ENCODE measurements at places on chromosomes 11 and 22.

- DNase-seq = no peak
Observed at GRCh38 chr22:36744791-36745190, 31.1 kb downstream of the IFT27 start.

GRCh38 chr11:3684129-3684818 lies 13.1 kb upstream of the CHRNA10 start:
- no peak for DNase-seq

DNA sequence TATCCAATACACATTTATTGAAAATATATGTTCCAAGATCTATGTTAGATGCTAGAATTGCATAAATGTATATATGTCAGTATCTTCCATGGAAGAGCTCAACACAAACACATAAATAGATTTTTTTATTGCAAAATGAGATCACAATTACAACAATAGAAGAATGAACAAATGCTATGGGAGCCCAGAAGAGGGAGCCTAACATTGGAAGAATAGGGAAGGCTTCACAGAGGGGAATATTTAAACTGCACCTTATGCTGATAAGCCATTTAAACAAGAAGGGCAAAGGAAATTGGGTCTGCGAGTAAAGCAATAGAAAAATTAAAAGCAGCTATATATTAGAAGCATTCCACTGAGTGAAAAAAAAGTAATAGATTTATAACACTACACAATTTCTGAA lies 96.1 kb upstream of the LRRC55 start:
- DNase-seq = no peak

DNA sequence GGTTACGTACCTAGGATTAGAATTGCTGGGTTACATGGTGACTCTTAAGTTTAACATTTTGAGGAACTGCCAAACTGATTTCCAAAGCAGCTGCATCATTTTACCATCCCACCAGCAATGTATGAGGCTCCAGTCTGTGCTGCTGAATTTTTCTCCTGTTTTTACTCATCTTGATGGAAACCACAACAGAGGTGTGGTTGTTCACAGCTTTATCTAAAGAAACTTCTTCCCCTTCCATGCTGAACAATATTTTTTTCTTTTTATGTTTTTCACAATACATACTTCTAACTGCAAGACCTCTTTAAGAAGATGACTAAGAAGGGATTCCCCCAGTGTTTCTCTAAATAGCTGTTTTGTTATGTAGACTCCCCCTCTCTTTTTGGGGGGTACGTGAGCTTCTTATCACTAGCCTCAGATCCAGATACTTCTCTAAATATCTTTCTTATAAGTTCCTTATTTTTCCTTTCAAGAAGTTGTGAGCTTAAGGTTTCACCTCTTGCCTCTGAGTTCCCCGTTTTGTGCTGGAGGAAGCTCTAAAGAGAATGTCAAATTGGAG lies 24.0 kb downstream of the TCP11L1 start:
- DNase-seq = no peak

DNA sequence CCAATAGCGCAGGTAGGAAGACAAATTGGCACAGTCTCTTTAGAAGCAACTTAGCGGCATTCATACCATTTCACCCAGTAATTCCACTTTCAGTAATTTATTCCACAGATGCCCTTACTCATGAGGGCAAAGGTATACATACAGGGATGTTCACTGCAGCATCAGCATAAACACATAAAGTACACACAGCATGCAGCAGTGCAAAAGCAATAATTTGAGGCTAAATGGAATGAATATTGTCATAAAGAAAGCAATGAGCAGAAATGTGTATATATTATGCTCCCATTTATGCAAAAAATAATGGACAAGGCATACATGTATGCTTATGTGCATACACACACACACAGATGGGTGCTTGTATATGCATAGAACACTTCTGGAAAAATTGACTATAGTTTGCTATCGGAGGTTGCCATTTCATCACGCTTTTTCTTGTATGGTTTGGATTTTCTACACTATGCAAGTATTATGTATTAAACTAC lies 50.2 kb downstream of the TECTA start:
- DNase-seq = no peak

DNA sequence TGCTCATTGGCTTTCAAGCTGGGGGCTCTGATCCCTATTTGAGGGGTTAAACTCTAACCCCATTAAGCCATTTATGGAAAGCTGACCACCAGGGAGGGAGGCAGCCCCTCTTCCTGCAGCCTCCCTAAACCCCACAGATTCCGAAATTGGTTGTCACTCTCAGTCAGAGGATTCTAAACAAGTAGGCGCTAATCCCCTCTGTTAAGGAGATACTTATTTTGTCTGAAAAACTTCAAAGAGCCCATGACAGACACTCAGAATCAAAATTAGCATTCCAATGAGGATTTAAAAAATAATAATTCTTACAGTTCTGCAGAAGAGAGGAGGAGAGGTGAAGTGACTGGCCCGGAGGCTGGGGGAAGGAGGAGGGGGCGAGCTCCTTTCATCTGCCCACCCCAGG lies 69.7 kb upstream of the LMO1 start:
- no peak for DNase-seq

GRCh38 chr11:37282367-37282766 lies 684.3 kb upstream of the RAG2 start:
- no peak for DNase-seq

- DNase-seq = peak; percentile 15
Observed at GRCh38 chr11:75383246-75383645, 16.1 kb upstream of the RPS3 start.

DNA sequence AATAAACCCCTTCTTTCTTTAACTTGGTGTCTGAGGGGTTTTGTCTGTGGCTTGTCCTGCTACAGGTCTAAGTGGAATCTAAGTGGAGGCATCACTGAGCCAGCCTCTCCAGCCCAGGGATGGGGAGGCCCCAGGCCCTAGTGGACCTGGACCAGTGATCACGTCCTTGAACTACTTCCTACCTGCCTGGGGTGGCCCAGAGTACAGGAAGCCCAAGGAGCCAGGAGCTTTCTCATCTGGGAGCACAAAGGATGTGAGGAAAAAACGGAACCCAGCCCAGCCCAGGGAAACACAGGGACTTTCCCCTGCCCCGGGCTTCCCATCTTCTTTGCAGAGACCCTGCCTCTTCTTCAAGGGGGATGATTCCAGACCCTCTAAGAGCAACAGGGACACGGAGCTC lies 3.5 kb upstream of the CD5 start:
- no peak for DNase-seq

GRCh38 chr11:10304495-10305261 lies at the start of gene ADM:
Gene ADM (plus strand): TSS chr11:10305073. CDS start chr11:10305701, 628 bp downstream.
- DNase-seq = peak; percentile 65

GRCh38 chr11:86418917-86419316 lies 44.2 kb downstream of the CCDC81 start:
- no peak for DNase-seq

- no peak for DNase-seq
Observed at GRCh38 chr22:45469281-45470073, 33.2 kb upstream of the FBLN1 start.

DNA sequence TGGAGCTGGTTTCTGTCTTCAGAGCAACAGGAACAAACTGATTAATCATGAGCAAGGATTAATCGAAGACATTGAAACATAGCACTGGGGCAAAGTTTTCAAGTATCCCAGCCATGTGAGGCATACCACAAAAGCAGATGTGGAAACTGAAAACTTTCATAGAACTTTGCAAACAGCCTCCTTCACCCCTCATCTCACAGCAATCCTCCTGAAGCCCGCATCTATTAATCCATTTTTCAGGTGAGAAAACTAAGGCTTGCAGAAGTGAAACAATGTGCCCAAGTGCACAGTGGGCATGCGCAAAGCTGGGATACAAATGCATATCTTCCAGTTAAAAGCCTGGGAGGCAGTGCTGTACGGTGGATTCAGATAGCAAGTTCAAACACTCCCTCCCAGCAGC lies 58.6 kb upstream of the HMGXB4 start:
- no peak for DNase-seq

DNA sequence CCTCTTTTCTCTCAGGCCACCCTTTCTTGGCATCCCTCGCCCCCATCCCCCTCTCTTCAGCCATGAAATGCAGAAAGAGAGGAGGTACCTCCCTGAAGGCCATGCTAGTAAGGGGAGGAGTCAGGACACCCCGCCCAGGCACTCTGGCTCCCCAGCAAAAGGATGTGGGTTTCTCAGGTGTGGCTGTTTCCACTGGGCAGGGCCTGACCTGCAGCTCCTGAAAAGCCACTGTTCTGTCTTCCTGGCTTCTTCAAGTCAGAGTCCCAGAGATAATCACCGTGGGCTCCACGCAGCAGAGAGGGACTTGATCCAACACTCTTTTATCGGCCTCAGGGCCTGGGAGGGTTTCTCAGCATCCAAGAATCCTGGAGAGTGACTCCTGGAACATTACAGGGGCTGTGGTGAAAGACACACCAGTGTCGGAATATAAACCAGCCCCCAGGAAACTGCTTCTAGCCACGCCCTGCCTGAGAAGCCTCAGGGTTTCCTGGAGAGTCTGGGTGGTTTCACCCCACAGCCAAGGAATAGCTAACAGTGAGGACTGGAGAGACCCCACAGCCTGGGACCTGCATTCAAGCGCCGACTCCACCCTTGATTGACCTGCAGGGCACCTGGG lies 45.7 kb upstream of the TSPAN18 start:
- DNase-seq = no peak

DNA sequence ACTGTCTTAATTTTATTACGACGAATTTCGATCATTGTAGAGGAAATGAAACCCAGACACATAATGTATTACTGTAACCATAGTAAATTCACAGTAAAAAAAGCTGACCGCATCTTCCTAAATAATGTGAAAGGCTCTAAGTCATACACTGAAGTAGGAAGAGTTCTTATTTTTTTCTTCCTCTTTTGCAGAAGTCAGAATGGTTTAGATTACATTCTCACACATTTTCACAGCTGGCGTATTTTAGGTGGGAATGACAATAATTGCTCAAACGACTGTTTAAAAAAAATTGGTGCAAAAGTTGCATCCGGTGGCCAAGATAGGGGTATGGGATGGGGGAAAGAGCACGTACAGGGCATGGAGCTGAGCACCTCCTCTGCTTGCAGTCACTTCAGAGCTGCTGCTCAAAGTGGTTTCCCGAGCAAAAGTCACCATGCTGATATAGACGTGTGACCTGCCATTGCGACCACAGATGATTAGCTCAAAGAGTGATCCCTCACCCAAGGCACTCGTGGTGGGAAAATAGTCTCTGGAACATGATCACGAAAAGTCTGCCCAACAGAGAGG lies 35.3 kb downstream of the MMP13 start:
- no peak for DNase-seq

- no peak for DNase-seq
Observed at GRCh38 chr11:72584293-72584938, 89.8 kb downstream of the PDE2A start.

GRCh38 chr11:45273509-45273908 lies 12.6 kb downstream of the SYT13 start:
- no peak for DNase-seq

DNA sequence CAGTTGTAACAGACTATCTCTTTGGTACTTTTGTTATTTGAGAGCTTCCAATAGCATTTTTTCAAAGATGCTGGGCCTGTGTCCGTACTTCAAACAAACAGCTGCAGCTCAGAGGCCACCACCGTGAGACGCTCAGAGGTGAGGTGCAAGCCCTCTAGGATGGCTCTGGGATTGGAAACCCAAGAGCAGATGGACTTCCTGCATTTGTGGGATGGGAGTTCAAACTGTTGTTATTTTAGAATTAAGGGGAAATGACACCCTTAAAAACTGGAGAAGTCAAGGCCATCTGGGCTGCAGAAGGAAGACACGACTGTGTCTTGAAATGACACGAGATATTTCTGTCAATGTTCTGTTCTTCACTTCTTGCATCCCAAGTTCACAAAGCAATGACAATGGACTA lies 9.2 kb upstream of the IL10RA start:
- DNase-seq = no peak

DNA sequence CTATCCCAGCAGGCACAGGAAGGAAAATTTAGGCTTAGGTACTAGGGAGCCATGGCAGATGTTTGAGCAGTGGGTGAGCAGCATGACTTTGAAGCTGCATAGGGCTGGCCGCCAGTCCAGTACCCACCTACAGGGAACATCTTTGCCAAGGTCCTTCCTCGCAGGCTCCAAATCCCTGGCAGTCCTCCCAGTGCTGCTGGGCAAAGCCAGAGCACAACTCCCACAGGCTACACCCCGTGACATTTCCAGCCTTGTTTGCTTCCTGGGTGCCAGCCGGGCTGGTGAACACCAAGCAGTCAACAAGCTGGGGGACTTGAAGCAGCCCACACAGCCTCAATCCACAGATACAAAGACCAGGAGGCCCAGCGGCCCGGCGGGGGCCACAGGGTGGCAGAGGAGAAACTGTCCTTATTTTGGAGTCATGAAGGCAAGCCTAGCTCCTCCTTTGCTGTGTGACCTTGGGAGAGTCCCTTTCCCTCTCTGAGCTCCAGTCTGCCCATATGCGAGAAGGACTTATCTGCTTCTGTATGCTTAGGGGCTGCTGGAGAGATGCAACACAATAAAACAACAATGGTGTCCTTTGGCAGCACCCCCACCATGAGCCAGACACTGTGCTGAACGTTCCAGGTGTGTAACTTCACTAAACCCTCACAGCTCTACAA lies 28.0 kb downstream of the TPST2 start:
- no peak for DNase-seq

- DNase-seq = no peak
Observed at GRCh38 chr11:112884012-112884767, 77.0 kb upstream of the NCAM1 start.

- DNase-seq = no peak
Observed at GRCh38 chr11:105429096-105429910, 180.6 kb upstream of the GRIA4 start.

- DNase-seq = no peak
Observed at GRCh38 chr11:133014337-133014736, 518.0 kb downstream of the OPCML start.

DNA sequence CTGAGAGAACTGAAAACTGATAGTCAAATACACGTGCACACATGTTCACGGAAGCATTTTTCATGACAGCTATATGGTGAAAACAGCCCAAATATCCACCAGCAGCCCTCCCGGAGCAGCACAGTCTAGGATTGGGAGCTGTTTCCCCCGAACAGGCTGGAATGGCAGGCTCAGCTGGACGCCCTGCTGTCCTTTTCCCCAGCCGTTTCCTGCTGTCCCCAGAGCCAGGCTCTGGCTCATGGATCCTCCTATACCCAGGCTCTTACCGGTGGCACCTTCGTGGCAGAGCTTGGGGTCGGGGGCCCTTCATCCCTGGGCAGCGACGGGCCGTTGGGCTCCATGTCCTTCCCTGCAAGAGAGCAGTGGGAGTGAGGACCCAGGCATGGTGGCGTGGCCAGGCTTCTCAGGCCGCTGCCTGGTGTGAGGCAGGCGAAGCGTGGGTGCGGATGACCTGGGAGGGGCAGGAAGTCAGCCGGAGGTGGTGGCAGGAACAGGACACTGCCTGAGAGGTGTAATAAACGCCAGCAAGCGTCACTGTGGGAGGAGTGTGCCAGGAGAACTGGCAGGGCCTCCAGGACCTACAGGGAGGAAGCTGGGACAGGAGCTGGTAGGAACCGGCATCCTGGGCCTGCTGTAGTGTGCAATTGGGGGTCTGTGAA lies 38.8 kb downstream of the OSBPL5 start:
- DNase-seq = no peak

GRCh38 chr11:93330446-93330984 lies at the start of gene DEUP1:
Gene DEUP1 (plus strand): TSS chr11:93330742. CDS start chr11:93332260, 1,518 bp downstream.
- DNase-seq = peak; percentile 92

GRCh38 chr22:42664976-42665831 lies 16.0 kb upstream of the CYB5R3 start:
- DNase-seq = no peak

Data from NCI-H1417 (cell line).